Osteocyte (in vitro differentiated cells): ENCODE measurements at places on chromosomes 3 and 15. TPM values are rescaled to one million over a fixed set of nuclear protein-coding genes. Genes with fewer than 3 reads are reported as not detected.

Gene KCNAB1
- 0.21 and 0.24 TPM in 2 replicates for total RNA-seq

Gene CTXN2
- total RNA-seq, result not detected in 2 replicates

Gene CPEB1
- 0.13 and 0.65 TPM in 2 replicates for total RNA-seq

Gene ECE2
- total RNA-seq, result not detected in 2 replicates

Gene SMCO1
- not detected in 2 replicates for total RNA-seq

Gene BFSP2
- not detected in 2 replicates for total RNA-seq

Gene MON1A
- 12.8 and 13.8 TPM in 2 replicates for total RNA-seq

Gene TYRO3
- 8.1 and 8.3 TPM in 2 replicates for total RNA-seq

Gene STAB1
- total RNA-seq, result not detected in 2 replicates

Gene KLHL40
- total RNA-seq, result not detected in 2 replicates

- DNase-seq, result no peak
These were observed 38.7 kb downstream of the C2CD4B start for GRCh38 chr15:62126364-62126763.

DNA sequence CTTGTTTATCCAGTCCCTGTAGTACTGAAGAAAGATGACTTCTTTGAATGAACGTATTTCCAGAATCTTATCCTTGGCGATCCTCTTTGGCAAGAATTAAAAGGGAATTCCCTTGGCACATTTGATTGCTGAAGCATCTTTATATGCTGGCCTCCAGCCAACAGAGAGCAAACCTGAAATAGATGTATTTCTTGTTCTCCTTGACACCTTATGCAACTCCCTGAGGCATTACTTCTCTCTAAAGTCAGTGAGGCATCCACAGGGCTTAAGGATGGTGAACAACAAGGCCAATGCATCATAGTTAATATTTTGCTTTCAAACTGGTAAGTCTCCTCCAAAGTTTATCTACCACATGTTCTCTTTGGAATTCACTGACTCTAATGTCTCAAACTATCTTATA is 450.9 kb upstream of the THRB start:
- DNase-seq, result no peak

DNA sequence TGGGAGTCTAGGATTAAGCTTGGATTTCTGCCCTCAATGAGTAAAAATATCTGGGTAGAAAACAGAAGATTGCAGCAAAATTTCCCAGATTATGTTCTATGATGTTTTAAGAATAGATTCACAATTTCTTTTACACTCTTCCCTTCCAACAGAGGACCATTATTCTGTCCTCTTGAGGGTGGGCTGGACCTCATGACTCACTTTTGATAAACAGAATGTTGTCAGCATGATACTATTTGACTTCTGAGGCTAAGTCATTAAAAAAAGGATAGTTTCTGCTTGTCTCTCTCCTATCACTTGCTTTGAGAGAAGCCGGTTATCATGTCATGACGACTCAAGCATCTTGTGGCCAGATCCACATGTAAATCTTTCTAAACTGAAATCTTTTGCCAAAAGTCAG is 396.2 kb upstream of the CDIN1 start:
- DNase-seq, result no peak

DNA sequence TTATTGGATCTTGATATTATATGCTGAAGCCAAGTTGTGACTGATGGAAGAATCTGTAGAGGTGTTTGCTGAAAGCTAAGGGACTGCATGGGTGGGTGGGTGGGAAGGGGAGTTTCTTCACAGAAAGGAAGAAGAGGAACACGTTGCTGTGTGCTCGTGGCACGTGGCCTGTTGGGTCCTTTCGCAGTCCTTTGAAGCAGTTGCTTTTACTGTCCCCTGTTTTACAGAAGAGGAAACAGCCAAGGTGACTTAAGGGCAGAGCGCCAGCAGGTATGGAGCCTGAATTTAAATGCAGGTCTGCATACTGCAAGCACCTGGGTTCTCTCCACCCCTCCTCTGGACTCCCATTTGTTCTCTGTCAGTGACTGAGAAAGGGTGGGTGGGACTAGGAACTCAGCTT is 59.4 kb upstream of the PRR23C start:
- no peak for DNase-seq

GRCh38 chr15:54659646-54660045 is 537.1 kb downstream of the RSL24D1 start:
- DNase-seq, result no peak

DNA sequence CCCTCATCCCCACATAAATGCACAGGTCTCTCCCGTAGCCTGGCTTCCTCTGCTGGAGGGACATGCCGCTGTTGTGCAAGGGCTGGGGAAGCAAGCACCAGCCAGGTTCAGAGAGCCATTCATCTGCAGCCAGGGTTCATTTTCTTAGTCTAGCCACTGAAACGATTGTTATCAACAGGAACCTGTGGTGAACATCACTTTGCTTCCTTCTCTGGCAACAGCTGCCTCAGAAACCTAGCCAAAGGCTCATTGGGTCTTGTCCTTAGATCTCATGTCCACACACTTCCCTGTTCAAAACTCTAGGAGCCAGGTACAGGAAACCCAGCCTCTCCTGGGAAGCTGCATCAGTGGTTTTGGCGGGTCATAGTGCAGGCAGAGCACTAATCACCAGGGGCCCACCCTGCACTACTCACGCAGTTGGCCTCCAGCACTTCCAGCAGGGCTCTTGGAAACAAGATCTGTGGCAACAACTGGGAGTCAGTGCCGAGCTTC is 47.0 kb downstream of the OXNAD1 start:
- DNase-seq, result no peak

DNA sequence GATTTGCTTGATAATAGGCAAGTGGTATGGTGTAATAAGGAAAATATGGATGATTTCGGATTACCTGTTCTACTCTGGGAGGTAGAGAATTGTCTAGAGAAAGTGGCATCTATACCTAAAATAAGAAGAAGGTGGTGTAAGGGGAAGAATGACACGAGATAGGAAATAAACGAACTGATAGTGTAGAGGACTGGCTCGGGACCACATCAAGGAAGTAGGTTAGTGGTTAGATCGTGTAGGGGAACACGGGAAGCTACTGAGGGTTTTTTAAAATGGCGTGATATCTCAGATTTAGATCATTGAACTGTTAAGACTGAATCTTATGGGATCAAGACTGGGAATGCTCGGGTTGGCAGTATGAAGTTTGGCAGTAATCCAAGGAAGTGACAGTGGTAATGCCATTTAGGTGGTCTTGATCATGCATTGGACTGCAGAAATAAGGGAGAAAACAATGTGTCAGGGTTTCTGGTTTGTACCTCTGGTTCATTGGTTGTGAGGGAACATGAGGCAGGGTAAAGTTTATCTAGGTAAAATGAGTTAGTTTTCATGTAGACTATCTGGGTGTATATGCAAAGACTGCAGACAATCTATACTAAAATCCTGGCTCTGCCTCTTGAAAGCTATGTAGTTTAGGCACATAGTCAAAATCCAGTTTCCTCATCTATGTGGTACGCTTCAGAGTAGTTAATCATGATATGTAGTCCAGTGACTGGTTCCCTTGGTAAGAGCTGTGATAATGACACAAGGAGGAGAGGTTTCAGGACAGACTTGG is 7.4 kb downstream of the RPL14 start:
- no peak for DNase-seq

DNA sequence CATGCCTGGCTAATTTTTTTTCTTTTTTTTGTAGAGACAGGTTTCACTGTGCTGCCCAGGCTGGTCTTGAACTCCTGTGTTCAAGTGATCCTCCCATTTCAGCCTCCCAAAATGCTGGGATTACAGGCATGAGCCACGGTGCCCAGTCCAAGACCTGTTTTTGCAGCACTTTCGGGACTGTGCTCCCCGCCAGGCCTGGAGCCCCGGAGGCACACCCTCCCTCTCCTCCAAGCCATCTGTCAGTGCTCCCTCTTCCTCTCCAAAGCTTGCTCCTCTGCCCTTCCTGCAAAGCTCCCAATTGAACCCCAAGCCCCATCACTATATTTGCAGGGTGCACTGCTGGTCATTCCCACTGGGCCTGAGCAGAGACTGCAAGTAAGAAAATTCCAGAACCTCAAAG is 98.1 kb downstream of the CORO2B start:
- DNase-seq, result no peak

DNA sequence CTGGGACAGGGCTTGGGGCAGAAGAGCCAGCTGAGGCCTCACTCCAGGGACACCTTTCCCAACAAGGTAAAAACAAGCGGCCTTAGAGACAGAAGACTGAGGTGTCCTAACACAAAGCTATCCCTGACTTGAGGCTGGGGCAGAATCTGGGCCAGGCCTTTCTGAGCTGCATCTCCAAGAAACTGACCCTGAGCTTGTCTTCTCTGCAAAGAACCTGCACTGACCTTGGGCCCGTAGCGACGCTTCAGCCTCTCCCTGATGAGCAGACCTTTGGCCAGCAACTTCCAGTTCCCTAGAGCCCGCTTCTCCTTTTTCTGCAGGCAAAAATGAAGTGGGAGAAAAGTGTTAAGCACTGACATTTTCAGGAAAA is 22.2 kb downstream of the TMEM43 start:
- DNase-seq, result peak; percentile 71

DNA sequence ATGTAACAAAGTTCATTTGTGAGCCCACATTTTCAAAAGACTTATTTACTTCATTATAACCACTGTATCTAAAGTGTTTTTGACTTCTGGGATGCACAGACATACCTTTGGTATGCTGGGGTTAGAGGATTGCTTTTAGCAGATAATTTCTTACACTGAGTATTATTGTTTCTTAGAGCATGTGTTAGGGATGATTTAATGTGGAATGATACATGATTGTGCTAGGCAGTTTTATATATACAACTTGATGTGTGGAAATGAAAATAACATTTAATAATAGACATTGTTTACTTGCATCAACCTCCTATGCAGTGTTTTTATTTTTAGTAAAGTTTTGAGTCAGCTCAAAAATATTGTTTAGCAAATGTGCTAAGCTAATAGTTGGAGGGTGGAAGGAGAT is 3.4 kb downstream of the KIF23 start:
- no peak for DNase-seq

GRCh38 chr3:2934541-2934940 is 175.6 kb downstream of the IL5RA start:
- DNase-seq, result no peak

- no peak for DNase-seq
These were observed 170.0 kb upstream of the NDN start for GRCh38 chr15:23857028-23857641.

DNA sequence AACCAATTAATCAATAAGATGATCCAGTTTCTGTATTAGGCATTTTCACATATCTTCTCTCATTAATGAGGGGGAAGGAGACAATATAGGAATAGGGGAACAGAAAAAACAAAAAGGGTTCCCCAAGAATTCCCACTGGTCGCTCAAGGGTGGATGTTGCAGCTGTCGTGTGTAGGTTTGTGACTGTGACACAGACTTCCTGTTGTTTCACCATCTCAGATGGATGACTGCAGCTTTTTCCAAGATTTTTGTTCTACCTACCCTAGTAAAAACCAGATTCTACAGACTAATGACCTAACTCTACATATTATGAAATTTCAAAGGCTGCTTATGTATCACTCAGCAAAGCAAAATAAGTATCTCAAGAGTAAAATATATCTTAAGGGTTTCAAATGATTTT is 73.7 kb upstream of the MB21D2 start:
- DNase-seq, result no peak

- no peak for DNase-seq
These were observed 23.3 kb downstream of the SLC6A6 start for GRCh38 chr3:14425581-14426304.

- no peak for DNase-seq
These were observed 12.2 kb upstream of the CHSY1 start for GRCh38 chr15:101264011-101264410.

GRCh38 chr15:78850941-78851755 is 21.5 kb upstream of the MORF4L1 start:
- no peak for DNase-seq

GRCh38 chr3:112685956-112686799 is 45.2 kb upstream of the CCDC80 start:
- DNase-seq, result no peak

- no peak for DNase-seq
These were observed 121.7 kb downstream of the CBLB start for GRCh38 chr3:105747060-105747541.

- no peak for DNase-seq
These were observed 18.7 kb upstream of the KPNA1 start for GRCh38 chr3:122533480-122533879.

DNA sequence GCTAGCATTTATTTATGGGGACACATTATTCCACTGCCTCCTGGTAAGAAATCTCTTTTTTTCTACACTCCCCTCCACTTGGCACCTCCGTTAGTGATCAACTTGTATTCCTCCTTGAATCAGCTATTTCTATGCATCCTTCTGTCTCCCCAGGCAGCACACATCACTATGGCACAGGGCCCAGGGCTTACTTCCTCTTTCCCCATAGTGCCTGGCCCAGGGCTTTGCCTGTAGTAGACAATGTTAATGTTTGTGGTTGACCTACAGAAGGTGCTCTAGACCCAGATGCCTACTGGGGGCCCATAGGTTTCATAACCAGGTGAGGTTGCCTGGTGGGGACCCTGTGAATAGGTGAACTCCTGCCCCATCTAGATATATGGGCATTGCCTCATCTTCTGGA is 44.9 kb downstream of the EPHB1 start:
- no peak for DNase-seq

DNA sequence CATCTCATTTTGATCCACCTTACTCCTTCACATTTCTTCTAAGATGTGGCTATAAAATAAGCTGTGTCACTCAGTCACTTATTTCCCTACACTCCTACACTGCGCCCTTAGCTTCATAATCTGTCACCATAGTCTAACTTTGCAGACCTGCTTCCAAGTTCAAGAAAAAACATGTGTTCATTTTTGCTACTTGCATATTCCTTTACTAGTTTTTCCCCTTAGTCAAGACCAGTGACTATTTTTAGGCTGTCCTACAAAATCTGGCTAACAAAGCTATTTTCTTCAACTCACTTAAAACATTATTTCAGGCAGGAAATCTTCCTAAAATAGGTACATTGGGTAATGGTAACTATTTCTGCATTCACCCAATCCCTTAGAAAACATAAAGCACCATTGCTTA is 272.5 kb downstream of the TBC1D5 start:
- no peak for DNase-seq

DNA sequence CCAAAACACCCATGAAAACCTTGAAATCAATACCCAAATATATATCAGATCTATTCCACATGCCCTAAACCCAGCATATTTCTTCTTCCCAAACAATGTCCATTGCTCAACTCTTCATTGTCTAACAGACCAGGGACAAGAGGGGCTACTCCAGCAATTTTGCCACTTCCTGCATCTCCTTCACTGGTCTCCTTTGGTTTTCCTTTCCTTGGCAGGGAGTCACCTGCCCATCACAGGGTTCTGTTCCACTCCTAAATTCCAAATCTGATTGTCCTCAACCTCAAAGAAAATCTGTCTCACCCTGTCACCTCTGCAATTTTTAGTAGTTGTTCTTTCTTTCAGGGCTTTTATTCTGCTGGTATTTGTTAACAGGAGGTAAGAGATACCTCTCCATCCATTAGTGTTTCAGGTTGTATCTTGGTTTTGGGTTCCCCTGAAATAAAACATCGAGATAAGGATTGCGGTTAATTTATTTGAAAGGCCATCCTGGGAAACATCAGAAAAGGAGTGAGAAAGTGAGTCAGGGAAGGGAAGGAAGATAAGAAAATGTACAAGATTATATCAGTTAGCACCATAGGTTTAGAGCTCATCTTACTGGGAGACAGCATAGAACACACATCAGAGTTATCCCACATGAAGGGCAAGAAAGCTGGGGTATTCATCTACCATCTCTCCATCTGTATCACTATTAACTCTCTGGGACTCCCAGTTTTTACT is 13.6 kb downstream of the ZBED2 start:
- no peak for DNase-seq

- DNase-seq, result peak; percentile 98
These were observed 2.2 kb downstream of the SNX22 start for GRCh38 chr15:64153480-64154367.

- DNase-seq, result no peak
These were observed 24.0 kb upstream of the SPTBN5 start for GRCh38 chr15:41917767-41918430.
